Stimulated activated CD8-positive, alpha-beta memory T cell treated with anti-CD3 and anti-CD28 coated beads, Interleukin-7, amount 100 ng/mL, for 1 hour (primary cell): ENCODE measurements at places on chromosomes 2 and 18.

- no peak for DNase-seq
Observed at GRCh38 chr2:215410932-215411285, 25.0 kb downstream of the FN1 start.

DNA sequence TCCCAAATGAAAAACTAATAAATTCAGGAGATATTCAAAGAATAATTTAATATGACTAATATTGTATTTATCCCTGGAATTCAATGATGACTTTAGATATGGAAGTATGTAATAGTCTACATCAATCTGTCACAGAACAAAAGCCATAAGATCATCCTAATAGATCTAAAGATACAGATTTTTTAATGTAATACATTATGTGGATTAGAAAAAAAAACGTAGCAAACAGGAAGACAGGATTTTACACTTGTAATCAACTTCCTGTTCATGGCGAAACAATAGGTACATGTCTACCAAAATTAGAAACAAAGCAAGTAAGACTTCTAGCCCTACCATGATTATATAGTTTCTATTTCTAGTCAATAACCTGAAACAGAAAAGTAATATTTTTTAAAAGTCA lies 192.2 kb downstream of the TTC32 start:
- no peak for DNase-seq

DNA sequence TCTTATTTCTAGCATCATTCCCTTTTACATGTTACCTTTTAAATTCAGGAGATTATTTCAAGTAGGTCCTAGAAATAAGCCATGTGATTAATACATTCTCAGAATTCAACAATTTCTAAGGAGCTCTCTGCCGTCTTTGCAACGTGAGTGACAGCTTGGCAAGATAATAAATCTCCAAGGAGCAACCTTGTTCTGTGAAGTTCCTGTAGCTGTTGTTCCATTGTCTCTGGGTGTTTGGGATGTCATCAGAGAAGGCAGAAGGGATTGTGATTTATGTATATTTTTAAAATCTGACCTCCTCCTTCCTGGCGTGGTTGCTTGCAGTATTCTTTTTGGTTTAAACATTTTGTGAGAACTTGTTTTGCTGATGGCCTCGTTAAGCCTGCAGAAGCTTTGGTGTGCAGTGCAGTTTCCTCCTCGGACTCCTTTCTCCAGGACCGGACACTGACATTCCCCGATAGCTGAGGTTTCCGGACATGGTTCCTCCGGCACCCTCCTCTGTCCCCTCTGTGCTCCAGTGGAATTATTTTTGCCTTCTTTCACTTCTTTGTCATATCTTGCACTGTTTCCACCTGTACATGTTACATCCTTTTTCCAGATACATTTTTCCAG lies 33.7 kb downstream of the RAMP1 start:
- no peak for DNase-seq

GRCh38 chr2:40329739-40330030 lies 122.2 kb downstream of the SLC8A1 start:
- no peak for DNase-seq

DNA sequence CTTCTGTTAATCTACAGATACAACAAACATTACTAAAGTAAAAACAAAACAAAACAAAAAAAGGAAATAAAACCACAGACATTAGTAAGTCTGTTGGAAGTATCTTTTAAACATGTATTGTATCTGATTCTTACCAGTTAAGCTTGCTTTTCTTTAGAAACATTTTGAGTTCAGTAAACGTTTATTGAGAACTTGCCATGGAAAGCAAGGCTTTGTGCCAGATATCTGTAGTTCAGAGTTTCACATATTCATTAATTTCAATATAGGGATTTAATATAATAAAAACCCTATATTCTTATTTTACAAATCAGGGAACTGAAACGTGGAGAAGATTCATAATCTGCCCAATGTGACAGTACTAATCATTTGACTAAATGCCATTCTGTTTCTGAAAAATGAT lies 1101.0 kb upstream of the GYPC start:
- no peak for DNase-seq

GRCh38 chr2:214410918-214411554 lies at the start of gene VWC2L:
VWC2L (plus strand) TSS chr2:214411054; CDS start chr2:214414194, 3,140 bp downstream.
- DNase-seq, result no peak
